ENCODE measurements at places on chromosomes 1 and 21. TPM values are rescaled to one million over a fixed set of nuclear protein-coding genes. Genes with fewer than 3 reads are reported as not detected.
A peak's percentile ranks its signal among the peaks of the same experiment; 100 is the strongest.

The F13B gene
- 1.5 TPM for total RNA-seq

The GJA4 gene
- 2.3 TPM for total RNA-seq

DNA sequence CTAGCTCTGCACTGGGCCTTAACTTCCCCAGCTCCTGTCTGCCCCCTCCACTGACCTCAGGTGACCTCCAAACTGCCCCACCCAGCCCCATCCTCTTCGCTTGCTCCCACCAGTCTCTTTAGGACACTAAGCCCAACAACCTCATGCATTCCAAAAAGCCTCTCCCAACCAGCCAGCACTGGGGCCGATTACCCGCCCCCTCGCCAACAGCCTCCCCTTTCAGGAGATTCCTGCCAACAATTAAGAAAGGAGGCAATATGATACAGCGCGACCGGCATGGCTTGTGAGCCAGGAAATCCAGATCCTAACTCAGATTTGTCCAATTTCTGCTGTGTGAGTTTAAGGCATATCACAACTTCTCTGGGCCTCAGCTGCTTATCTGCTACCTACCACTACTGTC lies 14.7 kb downstream of the KANK4 start:
- H3K4me3 ChIP-seq = no peak overlapping the region
- H3K36me3 ChIP-seq = no peaks in the 10 kb centered on the region
- H3K27me3 ChIP-seq = no peaks in the 10 kb centered on the region
- H3K27ac ChIP-seq = no peak overlapping the region
- H3K4me1 ChIP-seq = no peaks in the 10 kb centered on the region

DNA sequence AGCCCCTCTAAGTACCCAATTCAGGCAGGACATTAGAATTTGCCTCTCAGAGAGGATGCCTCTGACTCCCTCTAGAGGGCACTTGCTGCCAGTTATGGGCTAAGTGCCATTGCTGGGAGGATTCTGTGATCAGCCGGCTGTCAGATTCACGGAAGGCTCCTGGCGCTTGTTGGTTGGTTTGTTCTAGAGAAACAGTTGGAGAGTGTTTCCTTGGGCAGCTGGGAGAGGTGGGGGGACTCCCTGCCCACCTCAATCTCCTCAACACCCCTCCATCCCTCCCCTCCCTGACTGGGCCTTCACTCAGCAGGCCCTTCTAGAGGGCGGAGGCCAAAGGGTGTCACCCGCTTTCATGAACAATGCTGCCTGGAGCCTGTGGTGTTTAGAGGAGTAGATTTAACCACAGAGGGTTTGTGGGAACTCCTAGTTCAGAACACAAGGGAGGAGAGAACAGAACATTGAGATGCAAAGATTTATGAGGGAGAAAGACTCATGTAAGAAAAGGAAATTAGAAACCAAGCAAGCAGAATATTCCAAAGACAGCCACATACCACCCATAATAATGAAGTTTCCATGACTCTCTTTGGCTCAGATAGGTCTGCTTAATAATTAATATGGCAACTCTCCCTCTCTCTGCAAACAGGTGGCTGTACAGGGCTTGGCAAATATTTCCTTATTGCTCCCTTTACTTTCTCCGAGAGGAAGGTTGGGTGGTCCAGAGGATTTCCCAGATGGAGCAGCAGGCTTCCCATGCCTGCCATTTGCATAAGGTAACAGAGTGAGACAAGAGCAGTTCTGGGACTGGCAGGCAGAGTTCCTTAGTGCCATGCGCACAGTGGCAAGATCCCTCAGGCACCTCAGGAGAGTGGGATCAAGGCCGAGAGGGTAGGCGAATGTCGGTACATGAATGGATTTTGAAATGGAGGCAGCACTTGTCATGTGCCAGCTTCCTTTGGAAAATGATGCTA lies 30.0 kb upstream of the ACP6 start:
- DNase-seq = peak; percentile 87
- H3K27me3 ChIP-seq = no peaks in the 10 kb centered on the region
- no peaks in the 10 kb centered on the region for H3K36me3 ChIP-seq

DNA sequence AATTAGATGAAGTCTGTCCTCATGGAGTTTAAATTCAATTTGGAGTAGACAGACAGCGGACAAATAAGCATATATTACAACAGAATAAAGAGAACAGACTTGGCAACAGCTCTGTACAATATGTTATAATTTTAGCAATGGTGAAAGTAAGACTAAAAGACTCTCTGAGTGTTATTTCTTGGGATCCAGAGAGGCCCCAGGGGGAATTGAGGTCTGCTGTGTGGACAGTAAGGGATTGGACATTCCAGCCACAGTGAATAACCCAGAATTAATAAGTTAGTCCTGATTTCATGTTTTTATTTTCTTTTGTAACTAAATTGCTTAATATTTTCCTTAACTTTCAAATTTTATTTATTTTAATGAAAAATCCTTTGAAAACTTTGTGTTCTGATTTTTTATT lies 101.7 kb downstream of the PATJ start:
- H3K4me1 ChIP-seq = peaks cover 6% of the 10 kb centered on the region
- DNase-seq = no peak
- H3K27me3 ChIP-seq = no peaks in the 10 kb centered on the region
- no peak overlapping the region for H3K4me3 ChIP-seq
- H3K36me3 ChIP-seq = peaks cover 7% of the 10 kb centered on the region
